Renal cortex interstitium (tissue), 15 donors: ENCODE measurements at places on chromosomes 5 and 9.

DNA sequence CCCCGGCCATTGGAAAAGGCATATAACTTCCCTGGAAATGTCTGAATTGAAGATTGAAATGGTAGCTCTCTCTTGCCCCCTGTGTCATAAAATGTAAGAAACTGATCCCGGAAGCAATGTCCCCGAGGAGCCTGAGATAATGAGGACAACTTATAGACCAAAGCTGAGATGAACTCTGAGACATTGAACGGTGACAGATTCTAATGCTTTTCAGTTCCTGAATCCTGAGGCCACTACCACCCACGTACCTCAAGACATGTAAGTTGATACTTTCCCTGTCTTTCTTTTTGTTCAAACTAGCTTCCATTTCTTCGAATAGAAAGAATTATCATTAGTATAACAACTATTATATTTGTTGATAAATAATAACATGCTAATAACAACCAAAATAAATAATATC is 51.0 kb downstream of the KIF4B start:
- no peak for DNase-seq

GRCh38 chr5:74055486-74056106 is 429.6 kb downstream of the ARHGEF28 start:
- DNase-seq, result no peak

DNA sequence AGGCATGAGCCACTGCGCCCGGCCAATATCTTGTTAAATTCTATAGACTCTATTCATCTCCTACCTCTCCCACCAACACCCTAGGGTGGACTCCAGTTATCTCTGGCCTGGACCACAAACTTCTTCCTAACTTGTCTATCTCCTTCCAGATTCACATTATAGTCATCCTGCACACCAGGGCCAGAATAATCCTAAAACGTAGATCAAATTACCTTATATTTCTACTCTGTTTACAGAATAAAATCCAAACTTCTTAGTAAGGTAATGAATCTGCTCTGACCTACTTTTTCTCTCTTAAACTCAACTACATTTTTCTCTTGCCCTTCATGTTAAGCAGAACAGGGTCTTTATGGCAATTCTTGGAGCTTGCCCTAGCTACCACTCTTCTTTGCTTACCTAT is 6.9 kb downstream of the ELL2 start:
- no peak for DNase-seq

DNA sequence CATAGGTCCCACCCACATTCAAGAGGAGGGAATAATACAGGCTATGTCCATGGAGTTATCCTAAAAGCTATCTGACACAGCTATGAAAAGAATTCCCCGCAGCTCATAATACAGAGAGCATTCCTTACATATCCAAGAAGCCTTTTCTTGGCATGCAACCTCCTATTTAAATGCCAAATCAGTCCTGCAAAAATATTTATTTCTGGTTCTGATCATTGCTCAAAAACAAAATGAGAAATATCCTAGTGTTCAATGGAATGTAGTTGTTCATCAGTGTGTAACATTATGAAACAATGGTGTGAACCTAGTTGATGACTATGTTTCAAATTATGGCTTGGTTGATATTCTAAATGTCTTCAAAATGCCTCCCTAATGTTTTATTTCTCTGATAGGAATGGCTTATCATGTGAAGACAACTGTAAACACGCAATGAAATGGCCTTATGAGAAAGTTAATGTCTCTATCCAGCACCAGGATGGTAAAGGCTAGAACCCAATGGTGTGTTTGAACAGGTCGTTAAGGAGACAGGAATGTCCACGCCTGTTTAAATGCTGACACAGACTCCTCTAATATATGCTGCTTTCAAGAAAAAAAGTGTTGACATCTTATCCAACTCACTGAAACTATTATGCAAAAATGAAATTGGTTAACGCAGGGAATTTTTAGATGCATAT is 126.7 kb upstream of the CDH6 start:
- no peak for DNase-seq

- no peak for DNase-seq
Measured at GRCh38 chr9:114603248-114603647, 7.8 kb upstream of the TMEM268 start.

GRCh38 chr5:111223101-111223786 is 940 bp upstream of the CAMK4 start:
- no peak for DNase-seq

DNA sequence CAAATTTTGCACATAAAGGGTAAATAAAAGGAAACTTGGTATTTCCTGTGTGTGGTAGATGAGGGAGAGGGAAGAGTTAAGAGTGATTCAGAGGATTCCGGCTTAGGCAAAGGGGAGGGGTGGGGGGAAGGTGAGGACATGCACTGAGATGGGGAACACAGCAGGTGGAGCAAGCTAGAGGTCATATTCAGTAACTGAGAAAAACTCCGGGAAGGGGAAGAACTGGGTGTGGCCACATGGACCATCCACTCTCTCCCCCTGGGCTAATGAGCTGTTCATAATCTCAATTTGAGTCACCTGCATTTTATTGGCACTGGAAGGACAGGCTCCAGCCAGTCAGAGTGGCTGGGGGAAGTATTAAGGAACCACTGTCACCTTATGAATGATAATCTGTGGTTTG is 45.1 kb upstream of the UGCG start:
- DNase-seq, result no peak

GRCh38 chr9:6459718-6460117 is 46.7 kb downstream of the UHRF2 start:
- no peak for DNase-seq

GRCh38 chr5:10663489-10664179 is 97.4 kb downstream of the DAP start:
- no peak for DNase-seq
